ENCODE measurements at places on chromosomes 1 and 21.

GRCh38 chr1:243916160-243916559 is 66.1 kb upstream of the AKT3 start:
- no peak for DNase-seq

DNA sequence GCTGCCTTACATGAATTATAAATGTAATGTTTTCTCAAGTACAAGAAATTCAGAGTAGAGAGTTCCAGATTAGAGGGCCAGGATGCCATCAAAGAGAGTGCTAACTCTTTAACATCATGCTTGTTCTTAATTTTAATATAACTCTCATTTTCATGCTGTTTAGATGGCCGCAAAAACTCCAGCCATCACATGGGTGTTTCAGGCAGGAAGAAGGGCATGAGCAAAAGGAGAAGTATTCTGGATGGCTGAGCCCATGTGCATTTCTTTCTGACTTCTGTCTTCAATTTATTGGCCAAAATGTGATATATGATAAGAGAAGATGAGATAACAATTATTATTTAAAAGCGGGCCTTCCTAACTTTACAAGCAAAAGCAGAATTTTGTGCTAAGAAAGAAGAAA is 1328.6 kb downstream of the MRPL39 start:
- no peak for DNase-seq

DNA sequence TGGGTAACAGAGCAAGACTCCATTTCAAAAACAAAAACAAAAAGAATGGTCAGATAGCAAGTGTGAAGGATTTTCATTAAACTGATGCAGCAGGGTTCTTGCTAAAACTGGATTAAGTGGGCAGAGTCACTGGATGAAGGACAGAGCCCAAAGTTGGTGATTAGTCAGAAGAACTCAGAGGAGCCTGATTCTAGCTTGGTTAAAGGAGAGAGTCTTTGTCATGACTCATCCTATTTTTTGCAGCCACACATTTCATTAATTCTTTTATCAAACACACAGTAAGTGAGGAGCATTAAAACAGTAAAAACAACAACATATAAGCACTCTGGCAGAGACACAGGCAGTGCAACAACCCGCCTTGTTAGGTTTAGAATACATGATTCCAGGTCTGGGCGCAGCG is 56.0 kb upstream of the EDARADD start:
- no peak for DNase-seq

GRCh38 chr1:198499588-198499987 is 40.9 kb downstream of the ATP6V1G3 start:
- DNase-seq = no peak

DNA sequence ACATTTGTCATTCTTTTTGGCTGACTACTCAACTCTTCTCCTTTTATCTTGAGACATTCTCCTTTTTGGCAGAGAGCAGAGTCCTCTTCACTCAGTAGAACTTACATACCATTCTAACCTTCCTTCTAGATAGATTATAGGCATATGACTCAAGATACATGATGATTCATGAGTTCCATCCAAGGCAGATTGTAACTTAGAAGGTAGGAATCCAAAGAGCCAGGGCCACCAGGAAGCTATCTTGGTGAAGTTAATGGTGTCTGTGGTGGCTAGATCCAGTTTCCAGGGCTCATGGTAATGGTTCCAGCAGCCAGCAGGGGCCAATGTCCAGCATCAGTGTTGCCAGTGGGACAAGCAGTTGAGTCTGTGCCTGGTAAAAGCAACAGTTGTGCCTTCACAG is 76.1 kb upstream of the KIAA0040 start:
- no peak for DNase-seq

DNA sequence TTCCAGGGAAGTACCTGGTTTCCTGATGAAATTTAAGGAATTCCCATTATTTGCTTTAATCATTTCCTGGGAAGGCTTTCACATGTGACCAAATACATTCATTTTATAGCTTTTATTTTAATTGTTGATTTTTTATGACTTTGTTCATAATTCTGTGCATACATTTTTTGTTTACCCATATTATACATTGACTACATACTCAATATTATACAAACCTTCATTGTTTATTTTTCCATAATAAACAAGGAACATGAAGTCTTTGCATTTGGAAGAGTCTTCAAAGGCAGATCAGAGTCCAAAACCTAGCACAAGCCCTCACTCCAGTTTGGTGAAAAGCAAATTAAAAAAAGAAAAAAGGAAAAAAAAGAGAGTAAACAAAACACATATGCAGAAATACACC is 218.3 kb upstream of the NRIP1 start:
- DNase-seq = no peak

GRCh38 chr1:19662313-19662712 is 2.4 kb upstream of the HTR6 start:
- no peak for DNase-seq

- DNase-seq = no peak
Measured at GRCh38 chr21:36511484-36512220, 31.7 kb upstream of the CLDN14 start.

- DNase-seq = no peak
Measured at GRCh38 chr1:186882372-186883134, 53.8 kb downstream of the PLA2G4A start.

GRCh38 chr1:222370081-222370912 is 177.6 kb downstream of the HHIPL2 start:
- no peak for DNase-seq

DNA sequence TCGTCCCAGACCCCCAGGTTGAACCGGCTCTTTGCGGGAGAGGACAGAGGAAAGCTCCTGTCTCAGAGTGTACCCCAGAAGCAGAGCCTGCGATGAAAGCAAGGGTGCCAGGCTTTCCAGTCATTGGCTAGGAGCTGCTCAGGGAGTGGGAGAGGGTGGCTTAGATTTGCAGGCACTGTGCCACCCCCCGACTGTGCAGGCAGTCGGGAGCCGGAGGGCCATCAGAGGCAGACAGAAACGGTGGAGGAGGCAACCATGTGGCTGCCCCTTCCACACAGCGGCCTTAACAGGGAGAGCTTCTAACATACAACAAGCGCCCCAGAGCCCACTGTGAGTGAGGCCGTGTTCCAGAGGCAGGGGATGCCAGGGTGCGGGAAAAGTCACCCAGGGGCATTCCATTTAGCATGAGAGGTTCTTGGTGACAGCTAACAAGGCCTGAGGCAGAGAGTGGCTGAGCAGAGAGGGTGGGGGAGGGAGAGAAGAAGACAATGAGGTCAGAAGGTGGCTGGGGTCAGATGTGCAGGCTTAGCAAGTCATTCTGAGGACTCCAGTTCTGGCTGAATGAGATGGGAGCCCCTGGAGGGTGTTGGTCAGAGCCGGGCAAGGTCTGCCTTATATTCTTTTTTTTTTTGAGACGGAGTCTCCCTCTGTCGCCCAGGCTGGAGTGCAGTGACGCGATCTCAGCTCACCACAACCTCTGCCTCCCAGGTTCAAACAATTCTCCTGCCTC is 9.5 kb upstream of the C1orf167 start:
- DNase-seq = no peak

DNA sequence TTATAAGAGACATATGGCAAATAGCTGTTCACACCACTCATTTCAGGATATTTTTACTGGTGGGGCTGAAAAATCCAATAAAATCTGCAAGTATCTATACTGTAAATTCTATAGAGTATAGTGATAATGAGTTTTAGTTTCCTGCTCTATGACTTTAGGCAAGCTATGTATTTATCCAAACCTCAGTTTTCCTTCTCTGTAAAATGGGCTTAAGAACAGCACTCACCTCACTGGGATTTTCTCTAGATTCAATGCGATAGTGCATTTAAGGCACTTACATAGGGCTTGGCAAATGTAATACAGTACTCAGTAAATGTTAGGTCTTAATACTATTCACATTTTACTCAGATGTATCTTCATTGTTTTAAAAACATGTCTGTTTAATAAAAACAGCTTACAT is 168.7 kb downstream of the ATG4C start:
- no peak for DNase-seq

GRCh38 chr1:201192261-201192788 is 1.7 kb downstream of the IGFN1 start:
- DNase-seq = no peak

DNA sequence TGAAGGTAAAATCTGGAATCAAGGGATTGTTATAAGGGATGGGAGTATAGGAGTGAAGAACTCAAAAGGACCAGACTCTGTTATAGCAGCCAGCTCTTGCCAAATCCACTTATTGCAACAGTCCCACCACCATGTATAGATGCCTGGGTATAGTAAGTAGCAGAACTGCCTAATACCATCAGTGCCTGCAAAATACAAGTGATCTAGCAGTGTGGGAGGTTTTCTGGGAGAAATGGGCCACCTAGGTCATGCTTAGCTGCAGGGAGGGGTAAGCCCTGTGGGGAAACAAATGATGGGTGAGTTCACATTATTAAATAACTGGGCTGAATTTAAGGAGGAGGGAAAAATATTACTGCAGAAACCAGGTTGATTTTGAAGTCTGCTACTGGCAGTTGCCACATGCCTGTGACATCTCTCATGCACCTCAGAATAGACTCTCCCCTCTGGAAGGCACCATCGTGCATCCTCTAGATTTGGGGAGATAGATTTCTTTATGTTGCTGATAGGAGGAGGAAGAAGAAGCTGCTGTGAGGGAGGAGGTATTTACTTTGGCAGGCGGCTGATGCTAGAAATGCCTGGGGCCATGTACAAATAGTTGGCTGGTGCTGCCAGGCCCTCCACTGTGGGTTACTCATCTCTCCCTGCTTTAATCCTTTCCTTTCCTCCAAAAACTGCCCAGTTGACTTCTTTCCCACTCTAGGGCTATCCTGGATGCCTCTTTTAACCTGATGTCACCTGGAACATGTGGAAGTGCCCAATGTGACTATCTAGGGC is 27.5 kb downstream of the HLX start:
- DNase-seq = no peak

DNA sequence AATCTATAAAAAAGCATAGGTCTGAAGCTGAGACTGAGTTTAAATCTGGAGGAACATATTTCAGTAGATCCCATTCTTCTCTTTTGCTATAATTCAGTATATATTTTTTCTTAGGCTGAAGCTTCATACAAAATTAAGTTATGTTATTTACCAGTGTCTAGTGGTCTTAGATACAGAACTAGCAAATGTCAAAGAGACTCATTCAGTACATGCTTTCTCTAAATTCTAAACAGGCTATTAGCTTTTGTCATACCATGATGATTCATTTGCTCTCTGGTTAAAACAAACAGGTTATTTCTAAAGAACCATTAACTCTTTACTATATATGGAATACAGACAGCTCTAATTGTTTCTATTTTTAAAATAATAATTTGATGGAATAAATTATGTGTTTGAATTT is 1170.2 kb upstream of the PRMT6 start:
- DNase-seq = no peak

DNA sequence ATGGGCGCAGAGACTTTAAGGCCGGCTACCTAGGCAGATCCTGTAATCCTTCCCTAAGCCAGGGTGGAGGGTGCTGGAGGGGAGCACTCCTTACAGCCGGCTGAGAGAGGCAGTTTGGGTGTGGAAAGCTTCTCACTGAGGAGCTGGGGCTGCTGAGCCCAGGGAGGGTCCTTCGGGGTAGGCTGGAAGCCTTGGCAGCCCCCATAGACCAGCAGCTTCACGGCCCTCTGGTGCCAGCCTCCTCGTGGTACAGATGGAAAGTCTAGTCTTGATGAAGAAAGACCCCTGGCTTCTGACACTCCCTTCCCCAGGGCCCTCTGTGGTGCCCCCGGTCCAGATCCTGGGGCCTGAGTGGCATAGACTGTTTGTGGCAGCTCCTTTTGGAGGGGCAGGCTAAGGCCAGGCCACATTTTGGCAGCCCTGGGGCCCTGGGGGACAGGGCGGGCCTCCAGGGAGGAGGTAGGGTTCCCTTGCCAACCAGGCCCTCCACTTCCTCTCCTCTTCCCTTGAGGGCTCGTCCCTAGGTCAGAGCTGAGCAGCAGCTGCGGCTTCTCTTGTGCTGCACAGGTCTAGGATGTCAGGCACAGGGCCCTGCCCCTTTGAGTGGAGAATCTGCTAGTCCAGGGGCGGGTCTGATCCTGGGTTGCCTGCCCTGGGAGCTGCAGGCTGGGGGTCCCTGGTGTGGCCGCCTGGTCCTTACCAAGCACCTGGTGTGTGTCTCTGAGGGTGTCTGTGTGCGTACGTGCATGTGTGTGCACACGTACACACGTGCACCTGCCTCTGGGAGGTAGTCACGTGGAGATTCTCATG is 4.8 kb downstream of the AMPD2 start:
- no peak for DNase-seq

DNA sequence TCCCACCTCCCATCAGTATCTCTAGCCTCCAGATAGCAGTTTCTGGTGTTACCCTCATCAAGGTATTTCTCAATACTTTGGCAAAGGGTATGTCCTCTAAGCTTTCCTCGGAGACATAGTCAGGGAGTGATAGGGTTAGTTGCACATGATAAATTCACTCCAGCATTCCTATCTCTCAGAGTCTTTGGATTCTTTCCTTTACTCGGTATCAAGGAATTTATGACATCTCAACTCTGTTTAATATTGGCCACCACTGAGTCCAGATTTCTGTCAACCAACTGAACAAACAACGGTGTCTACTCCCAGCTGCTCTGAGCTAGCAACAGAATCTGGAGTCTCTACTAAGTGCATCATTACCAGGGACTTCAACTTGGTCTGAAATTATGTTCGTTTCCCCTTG is 233.4 kb downstream of the TM2D1 start:
- DNase-seq = no peak

DNA sequence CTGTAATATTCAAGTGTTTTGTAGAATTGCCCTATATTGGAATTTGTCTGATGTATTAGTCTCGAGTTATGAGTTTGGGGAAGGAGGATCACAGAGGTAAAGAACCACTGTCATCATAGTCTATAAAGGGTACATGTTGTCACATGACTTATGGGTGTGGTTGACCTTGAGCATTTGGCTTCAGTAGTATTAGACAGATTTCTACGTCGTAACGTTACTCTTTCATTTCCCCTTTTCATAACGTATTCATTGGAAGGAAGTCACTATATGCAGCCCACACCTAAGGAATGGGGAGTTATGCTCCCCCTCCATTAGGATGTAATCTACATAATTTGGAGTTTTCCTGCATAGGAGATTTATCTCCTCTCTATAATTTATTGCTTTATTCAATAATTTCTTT is 110.1 kb upstream of the VAV3 start:
- DNase-seq = no peak

DNA sequence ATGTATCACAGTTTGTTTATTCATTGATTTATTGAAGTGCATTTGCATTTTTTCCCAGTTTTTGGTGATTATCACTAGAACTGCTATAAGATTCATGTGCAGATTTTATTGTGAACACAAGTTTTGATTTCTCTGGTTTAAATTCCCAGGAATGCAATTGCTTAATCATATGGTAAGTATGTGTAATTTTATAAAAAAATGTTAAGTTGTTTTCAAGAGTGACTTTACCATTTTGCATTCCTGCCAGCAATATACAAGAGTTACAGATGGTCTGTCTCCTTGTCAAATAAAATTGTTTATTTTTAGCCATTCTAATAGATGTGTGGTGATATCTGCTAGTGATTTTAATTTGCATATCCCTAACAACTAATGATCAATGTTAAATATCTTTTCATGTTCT is 127.3 kb upstream of the APP start:
- DNase-seq = no peak

DNA sequence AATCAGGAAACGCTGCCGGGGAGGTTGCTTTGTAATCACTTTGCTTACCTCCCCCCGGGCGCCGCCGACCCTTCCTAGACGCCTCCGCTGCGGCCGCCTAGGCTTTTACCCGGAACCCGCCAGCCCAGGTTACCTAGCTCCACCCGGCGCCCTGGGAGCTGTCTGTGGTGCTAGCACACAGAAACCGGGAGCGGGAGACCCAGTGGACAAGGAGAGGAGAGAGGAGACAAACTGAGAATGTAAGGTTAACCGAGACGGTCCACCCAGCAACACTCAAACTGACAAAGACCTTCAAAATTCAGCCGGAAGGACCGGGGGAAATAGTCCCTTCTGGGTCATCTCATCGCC is 9.8 kb downstream of the BARHL2 start:
- no peak for DNase-seq

Data from stimulated activated CD4-positive, alpha-beta T cell treated with anti-CD3 and anti-CD28 coated beads, TNF-alpha, amount 100 ng/mL, for 48 hours (primary cell).